Central memory CD8-positive, alpha-beta T cell (primary cell): ENCODE measurements at places on chromosomes 1 and 21.

GRCh38 chr1:188895611-188896010 lies 1582.1 kb downstream of the BRINP3 start:
- no peak for DNase-seq

- no peak for DNase-seq
Measured at GRCh38 chr1:224665016-224665415, 48.9 kb downstream of the CNIH3 start.

DNA sequence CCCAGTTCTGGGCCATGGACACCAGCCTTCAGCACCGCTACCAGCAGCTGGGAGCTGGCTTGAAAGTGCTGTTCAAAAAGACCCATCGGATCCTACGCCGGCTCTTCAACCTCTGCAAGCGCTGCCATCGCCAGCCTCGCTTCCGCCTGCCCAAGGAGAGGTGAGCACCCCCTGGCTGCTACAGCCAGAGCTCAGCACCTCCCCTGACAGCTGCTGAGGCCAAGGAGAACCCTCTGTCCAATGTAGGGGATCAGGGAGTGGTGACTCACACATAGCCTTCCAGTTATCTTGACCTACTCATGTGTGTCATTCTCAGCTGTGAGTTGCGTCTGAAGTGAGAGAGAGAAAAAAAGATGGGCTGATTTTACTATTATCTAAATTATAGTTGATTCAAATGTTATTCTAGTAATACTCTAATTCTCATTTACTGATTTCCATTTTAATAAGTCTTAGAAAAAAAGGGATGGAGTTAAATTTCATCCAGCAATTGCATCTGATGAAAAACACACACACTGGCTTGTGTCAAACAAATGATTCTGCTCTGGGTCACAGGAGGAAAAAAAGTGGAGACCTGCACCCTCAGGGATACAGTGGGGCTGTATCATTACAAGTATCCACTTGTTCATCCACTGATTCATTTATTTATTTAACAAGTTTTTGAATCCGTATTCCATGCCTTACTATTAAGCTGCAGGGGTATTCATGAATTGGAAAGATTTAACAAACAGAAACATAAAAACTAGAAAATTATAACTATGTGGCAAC lies 108.0 kb downstream of the BRINP2 start:
- no peak for DNase-seq

DNA sequence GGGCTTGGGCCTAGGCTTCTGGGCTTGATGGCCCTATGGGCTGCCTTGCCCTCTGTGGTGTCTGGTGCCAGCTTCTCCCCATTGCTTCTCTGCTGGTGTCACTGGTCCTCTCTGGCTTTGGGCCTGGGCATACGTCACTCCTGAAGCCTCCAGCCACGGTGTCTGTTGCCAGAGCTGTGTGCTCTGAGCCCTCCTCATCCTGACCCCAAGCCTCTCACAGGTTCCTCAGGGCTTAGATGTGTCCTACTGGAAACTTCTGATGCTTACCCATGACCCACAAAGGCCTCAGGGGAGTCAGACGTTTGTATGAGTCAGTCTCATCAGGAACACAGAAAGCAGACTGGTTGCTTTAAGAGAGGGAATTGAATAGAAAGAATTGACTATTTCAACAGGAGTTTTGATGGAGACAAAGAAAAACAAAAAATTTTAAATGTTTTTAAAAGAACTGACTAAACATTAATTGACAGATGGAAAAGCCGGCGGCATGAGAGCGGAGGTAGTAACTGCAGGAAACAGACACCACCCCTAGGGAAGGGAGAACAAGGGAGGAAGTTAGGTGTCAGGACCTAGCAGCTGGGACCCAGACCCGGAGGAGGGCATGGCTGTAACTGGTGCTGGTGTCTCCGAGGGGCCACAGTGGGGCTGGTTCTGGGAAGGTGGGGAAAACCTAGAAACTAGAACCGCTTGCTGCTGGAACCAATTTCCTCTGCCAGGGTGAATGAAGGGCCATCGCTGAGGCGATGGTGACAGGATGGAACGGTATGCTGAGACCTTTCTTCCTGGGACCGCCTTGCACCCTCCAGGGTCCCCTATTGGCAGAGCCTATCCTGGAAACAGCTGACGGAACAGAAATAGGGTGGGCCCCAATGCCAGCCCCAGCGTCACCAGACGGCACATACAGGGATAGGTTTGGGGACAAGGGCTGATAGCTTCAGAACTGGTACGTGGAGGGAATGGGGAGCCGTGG lies 40.0 kb upstream of the CITED4 start:
- no peak for DNase-seq
